ENCODE measurements at places on chromosomes 2 and 18. TPM values are rescaled to one million over a fixed set of nuclear protein-coding genes. Genes with fewer than 3 reads are reported as not detected.

Gene EFHD1
- 111 TPM for total RNA-seq

- no peak for DNase-seq
- H3K27me3 ChIP-seq, result no peaks in the 10 kb centered on the region
- H3K4me3 ChIP-seq, result no peak overlapping the region
- H3K27ac ChIP-seq, result no peak overlapping the region
These were observed 93.4 kb downstream of the CALCRL start for GRCh38 chr2:187354661-187355060.

Gene IL1RN
- 8.6 TPM for total RNA-seq

Gene VWC2L
- not detected for total RNA-seq

Gene PSMD14
- 59.5 TPM for total RNA-seq

Gene PDCD1
- total RNA-seq, result 0.92 TPM

DNA sequence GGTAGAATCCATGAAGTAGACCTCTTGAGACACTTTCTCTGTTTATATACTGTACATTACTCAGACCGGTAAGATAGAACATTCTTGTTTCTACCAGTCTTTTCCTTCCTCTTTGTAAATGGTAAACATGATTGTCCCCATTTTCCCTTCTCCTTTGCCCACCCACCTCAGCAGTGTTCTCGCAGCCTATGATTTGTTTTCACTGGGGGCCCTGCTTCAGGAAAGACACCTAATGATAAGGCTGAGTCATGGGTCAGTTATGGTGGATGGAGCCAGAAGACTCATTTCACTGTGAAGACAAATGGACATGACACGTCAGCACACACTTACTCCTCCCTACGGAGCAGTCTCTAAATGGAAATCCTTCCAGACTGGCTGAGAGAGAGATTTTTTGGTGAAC is 23.7 kb downstream of the CENPO start:
- no peaks in the 10 kb centered on the region for H3K4me1 ChIP-seq
- no peaks in the 10 kb centered on the region for H3K27me3 ChIP-seq
- no peak overlapping the region for H3K4me3 ChIP-seq
- H3K27ac ChIP-seq, result no peak overlapping the region
- H3K36me3 ChIP-seq, result no peaks in the 10 kb centered on the region
- no peak for DNase-seq

- H3K36me3 ChIP-seq, result no peaks in the 10 kb centered on the region
- H3K27ac ChIP-seq, result no peak overlapping the region
- no peaks in the 10 kb centered on the region for H3K4me1 ChIP-seq
- H3K27me3 ChIP-seq, result no peaks in the 10 kb centered on the region
These were observed 421.9 kb downstream of the THSD7B start for GRCh38 chr2:137187216-137187615.

Gene FLACC1
- total RNA-seq, result 11.1 TPM

GRCh38 chr2:24304098-24304497 is 56.2 kb downstream of the ITSN2 start:
- H3K36me3 ChIP-seq, result peaks cover 39% of the 10 kb centered on the region
- peak; percentile 73 for DNase-seq
- peaks cover 13% of the 10 kb centered on the region for H3K4me1 ChIP-seq
- no peak overlapping the region for H3K4me3 ChIP-seq
- H3K27ac ChIP-seq, result peak overlapping the region; percentile 50
- no peaks in the 10 kb centered on the region for H3K27me3 ChIP-seq

- no peak overlapping the region for H3K4me3 ChIP-seq
- no peak overlapping the region for H3K27ac ChIP-seq
- H3K36me3 ChIP-seq, result no peaks in the 10 kb centered on the region
- DNase-seq, result no peak
- H3K4me1 ChIP-seq, result no peaks in the 10 kb centered on the region
These were observed 535.9 kb downstream of the XIRP2 start for GRCh38 chr2:167424221-167424620.

DNA sequence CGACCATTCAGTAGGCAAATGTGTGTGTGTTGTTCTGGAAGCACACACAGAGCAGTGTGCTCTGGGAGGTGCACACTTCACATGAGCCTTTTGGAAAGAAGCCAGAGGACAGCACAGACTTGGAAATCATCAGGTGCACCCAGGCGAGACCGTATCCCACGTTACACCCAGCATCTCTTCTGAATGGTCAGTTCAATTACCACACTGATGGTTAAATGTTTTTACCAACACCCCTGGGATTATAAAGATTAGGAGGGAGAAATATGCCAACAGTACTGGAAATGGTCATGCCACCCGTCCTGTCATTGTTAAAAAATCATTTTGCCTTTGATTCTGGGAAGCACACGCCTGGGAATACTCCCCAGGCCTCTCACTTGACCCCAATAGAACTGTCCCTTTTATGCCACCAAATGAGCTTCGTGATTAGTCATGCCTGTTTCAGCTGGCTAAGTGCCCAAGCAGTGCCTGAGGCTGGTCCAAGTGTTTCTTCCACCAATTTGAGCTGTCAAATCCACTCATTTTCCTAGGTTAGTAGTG is 183.7 kb downstream of the NRP2 start:
- H3K36me3 ChIP-seq, result no peaks in the 10 kb centered on the region
- H3K4me1 ChIP-seq, result peaks cover 12% of the 10 kb centered on the region
- no peaks in the 10 kb centered on the region for H3K27me3 ChIP-seq
- H3K27ac ChIP-seq, result no peak overlapping the region
- H3K4me3 ChIP-seq, result no peak overlapping the region

DNA sequence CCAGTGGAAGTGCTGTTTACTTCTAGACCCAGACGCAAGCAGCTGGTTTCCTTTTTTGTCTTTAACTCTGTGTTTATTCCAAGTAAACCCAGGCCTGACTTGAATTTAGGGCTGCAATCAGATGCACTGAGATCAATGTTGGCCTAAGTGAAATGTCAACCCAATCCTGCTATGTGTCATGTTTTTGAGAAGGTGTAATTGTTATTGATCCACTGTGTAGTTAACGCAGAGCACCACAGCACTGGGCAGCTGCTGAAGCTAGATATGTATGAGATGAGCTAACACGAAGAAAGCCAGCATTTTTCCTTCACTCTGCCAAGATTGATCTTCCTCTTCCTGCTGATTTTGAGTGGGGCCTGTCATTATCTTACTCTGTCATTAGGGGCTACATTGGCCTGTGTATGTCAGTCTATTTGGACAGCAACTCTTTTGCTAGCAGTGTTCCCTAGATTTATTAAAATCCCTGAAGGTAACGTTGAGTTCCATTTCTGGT is 18.9 kb upstream of the DLX1 start:
- no peaks in the 10 kb centered on the region for H3K36me3 ChIP-seq
- H3K27ac ChIP-seq, result no peak overlapping the region
- no peaks in the 10 kb centered on the region for H3K27me3 ChIP-seq
- H3K4me3 ChIP-seq, result no peak overlapping the region
